Effector CD4-positive, alpha-beta T cell (primary cell): ENCODE measurements at places on chromosomes 2 and 18.

GRCh38 chr2:71478806-71479205 is 25.4 kb downstream of the DYSF start:
- DNase-seq = no peak

DNA sequence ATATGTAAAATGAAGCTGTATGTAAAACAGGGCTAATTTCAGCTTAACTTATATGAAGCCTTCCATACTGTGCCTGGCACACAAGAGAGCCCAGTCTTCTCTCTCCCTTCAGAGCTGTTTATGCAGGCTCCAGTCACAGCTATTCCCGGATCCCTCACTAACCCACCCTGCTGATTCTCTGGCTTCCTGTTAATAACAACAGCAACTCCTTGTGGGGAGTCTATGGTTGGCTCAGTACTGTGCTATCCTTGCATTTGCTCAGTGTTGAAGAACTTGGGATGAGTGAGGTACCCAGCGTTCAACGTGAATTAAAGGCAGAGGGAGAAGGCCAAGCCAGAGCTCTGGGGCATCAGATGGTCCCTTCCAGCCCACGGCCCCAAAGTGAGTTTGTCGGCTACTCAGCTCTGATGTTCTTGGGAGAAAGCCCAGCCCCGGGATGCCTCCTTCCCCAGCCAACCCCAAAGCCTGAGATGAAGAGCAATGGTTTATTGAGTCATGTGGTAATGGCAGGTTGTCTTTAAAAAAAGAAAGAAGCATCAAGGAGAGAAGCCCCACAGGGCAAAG is 43.2 kb downstream of the PSD4 start:
- no peak for DNase-seq

- no peak for DNase-seq
Observed at GRCh38 chr18:71036783-71037182, 747.9 kb downstream of the SOCS6 start.

DNA sequence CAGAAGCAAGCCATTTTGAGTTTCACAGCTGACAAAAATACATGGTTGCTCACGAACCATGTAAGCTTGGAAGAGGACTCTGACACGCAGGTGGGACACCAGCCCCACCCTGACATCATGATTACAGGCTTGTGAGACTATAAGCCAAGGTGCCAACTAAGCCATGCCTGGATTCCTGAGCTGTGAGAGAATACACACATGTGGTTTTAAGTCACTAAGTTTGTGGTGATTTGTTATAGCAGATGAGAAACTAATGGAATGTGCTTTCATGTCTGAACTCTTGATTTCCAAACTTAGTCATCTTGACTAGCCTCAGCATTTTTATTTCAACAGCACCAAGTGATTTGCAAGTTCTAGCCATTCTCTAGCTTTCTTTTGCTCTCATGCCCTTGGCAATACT is 676.1 kb upstream of the CELF4 start:
- DNase-seq = no peak

GRCh38 chr2:84302513-84303412 is 156.3 kb downstream of the SUCLG1 start:
- DNase-seq = no peak
